ENCODE measurements at places on chromosomes 16 and 17. TPM values are rescaled to one million over a fixed set of nuclear protein-coding genes. Genes with fewer than 3 reads are reported as not detected.

GRCh38 chr16:57623251-57624043 is 5.0 kb upstream of the ADGRG1 start:
- peaks cover 36% of the 10 kb centered on the region for H3K4me1 ChIP-seq
- peak; percentile 58 for DNase-seq
- H3K27me3 ChIP-seq = no peaks in the 10 kb centered on the region
- H3K4me3 ChIP-seq = no peak overlapping the region

GRCh38 chr16:71570144-71570543 is 6.7 kb downstream of the TAT start:
- peaks cover 5% of the 10 kb centered on the region for H3K4me1 ChIP-seq
- no peak overlapping the region for H3K4me3 ChIP-seq
- no peaks in the 10 kb centered on the region for H3K36me3 ChIP-seq
- H3K27ac ChIP-seq = no peak overlapping the region
- H3K27me3 ChIP-seq = no peaks in the 10 kb centered on the region

DNA sequence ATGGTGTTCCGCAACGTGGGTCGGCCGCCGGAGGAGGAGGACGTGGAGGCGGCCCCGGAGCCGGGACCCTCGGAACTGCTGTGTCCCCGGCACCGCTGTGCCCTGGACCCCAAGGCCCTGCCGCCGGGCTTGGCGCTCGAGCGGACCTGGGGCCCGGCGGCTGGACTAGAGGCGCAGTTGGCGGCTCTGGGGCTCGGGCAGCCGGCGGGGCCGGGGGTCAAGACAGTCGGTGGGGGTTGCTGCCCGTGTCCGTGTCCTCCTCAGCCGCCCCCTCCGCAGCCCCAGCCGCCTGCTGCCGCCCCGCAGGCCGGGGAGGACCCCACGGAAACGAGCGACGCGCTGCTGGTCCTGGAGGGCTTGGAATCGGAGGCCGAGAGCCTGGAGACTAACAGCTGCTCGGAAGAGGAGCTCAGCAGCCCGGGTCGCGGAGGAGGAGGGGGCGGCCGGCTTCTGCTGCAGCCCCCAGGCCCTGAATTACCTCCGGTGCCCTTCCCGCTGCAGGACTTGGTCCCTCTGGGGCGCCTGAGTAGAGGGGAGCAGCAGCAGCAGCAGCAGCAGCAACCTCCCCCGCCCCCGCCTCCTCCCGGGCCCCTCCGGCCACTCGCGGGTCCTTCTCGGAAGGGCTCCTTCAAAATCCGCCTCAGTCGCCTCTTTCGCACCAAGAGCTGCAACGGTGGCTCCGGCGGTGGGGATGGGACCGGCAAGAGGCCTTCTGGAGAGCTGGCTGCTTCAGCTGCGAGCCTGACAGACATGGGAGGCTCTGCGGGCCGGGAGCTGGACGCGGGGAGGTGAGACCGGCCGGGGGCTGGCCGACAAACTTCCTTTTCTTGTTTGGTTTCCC is 821 bp downstream of the SOCS7 start:
- peak overlapping the region; percentile 56 for H3K27ac ChIP-seq
- no peaks in the 10 kb centered on the region for H3K27me3 ChIP-seq
- peak; percentile 15 for DNase-seq

DNA sequence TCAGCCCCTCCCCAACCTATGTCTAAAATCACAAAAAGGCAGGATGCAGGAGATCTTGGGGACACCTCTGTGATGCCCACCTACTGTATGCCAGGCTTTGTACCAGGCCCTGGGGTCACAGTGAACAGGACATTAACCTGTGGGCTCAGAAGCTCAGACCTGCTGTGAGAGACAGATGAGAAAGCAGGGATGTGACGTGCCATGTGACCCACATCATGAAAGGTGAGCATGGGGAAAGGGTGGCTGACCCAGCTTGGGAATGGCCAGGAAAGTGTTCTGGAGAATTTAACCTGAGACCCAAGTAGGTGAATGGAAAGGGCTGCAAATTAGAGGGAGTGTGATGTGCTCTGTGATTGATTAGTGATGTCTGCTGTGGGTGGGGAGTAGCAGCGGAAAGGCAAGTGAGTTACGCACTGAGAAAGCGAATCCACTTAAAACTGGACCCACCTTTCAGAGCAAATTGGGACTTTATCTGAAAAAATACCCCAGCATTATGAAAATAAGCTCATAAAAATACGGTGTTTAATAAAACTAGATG is 132.2 kb downstream of the IRF8 start:
- no peaks in the 10 kb centered on the region for H3K4me1 ChIP-seq
- H3K4me3 ChIP-seq = no peak overlapping the region
- no peaks in the 10 kb centered on the region for H3K36me3 ChIP-seq
- H3K27ac ChIP-seq = no peak overlapping the region
- peaks cover 28% of the 10 kb centered on the region for H3K27me3 ChIP-seq

DNA sequence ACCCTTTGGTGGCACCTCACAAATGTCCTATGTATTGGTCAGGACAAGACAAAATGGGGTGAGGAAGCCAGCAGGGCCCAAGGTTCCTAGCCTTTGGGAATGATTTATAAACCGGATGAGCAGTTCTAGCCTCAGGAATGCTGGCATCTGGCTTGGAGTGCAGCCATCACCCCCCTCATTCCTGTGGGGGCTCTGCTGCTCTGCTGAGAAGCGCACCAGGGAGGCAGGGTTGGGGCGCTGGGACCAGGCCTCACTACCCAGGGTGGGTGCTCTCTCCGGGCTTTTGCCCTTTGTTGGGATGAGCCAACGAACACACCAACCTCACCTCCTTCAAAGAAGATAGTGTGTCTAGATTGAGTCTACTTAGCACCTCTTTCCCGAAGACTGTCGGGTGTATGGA is 39.2 kb downstream of the TMEM11 start:
- H3K27me3 ChIP-seq = no peaks in the 10 kb centered on the region
- peak; percentile 51 for DNase-seq
- H3K4me1 ChIP-seq = no peaks in the 10 kb centered on the region
- peaks cover 3% of the 10 kb centered on the region for H3K36me3 ChIP-seq
- no peak overlapping the region for H3K4me3 ChIP-seq

GRCh38 chr17:66855204-66855603 is 20.3 kb downstream of the CACNG5 start:
- H3K4me1 ChIP-seq = no peaks in the 10 kb centered on the region
- no peak overlapping the region for H3K4me3 ChIP-seq
- H3K27ac ChIP-seq = no peak overlapping the region
- DNase-seq = no peak
- H3K36me3 ChIP-seq = no peaks in the 10 kb centered on the region

DNA sequence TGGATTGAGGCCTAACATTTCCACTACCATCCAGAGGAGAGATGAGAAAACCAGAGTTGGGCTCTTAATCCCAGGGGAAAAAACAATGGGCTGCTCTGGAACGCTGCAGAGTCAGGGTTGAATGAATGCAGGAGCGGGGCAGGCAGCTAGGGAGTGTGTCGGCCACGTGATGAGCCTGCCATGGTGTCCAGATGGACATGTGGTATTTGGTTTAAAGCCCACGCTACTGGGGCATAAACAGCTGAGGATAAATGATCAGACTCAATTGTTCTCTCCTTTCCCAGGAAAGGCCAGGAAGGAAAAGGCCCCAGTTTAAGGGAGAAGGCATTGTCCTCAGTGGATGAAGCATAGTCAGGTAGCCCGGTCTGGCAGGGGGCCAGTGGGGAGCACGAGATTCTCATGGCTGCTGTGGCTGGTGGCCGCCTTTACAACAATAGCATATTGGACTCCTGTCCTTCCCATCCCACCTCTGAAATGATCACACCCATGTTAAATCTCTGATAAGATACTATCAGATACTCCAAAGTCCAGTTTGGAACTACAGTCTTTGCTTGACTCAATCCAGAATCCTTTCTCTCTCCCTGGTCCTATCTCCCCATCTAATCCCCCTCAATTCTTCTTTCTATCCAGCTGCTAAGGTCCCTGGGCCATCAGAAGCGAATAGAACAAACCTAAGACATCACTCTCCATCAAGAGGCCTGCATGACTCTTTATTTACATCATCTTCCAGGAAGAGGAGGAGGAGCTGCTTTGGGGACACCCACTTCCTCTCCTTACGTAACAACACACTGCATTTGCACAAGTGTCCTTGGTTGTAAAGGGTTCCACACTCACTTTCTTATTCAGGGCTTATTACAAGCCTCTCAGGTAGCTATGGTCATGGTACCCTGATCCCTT is 20.4 kb downstream of the CA4 start:
- no peaks in the 10 kb centered on the region for H3K36me3 ChIP-seq
- no peaks in the 10 kb centered on the region for H3K4me1 ChIP-seq

- no peaks in the 10 kb centered on the region for H3K27me3 ChIP-seq
- H3K4me3 ChIP-seq = peak overlapping the region; percentile 30
- H3K27ac ChIP-seq = peak overlapping the region; percentile 23
These were observed 265.5 kb downstream of the PARN start for GRCh38 chr16:14364386-14365199.

CRYBA1 gene
- not detected for total RNA-seq

Measured in astrocyte (in vitro differentiated cells and primary cell).